Fibroblast of pulmonary artery (primary cell): ENCODE measurements at places on chromosomes 2 and 18.

GRCh38 chr2:122634256-122634655 lies 878.8 kb downstream of the TSN start:
- peak; percentile 92 for DNase-seq

DNA sequence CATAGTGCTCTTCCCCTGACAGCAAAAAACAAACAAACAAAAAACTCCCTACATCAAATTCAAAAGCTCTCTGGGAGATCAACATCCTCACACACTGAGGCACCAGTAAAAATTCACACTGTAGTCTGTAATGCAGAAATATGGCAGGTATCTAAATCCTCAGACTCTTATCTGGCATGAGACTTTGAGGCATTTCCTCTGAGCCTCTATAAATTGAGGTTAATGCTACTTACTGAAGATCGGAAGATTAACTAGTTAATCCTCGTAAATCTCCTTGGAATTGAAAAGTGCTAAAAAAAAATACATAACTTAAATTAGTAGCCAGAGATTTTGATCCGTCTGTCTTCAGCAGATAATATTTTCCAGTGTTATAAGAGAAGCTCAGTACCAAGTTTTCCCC lies 65.0 kb downstream of the AP1S3 start:
- DNase-seq: no peak

DNA sequence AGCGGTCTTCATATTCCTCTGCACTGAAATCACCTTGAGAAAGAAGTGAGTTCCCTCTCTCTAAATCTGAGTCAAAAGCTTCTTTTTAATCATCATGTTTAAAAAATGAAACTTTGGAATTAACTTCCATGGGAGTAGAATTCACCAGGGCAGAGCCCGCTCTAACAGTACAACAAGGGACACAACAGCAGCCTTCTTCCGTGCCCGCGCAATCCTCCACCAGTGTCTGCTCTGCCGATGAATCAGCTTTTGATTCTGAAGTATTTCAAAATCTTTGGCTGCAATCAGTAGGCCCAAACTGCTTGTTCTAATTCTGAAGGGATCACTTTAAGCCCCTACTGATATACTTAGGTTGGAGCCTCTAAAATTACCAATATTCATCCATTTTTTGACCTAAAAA lies 76.9 kb downstream of the USP40 start:
- DNase-seq: peak; percentile 40

DNA sequence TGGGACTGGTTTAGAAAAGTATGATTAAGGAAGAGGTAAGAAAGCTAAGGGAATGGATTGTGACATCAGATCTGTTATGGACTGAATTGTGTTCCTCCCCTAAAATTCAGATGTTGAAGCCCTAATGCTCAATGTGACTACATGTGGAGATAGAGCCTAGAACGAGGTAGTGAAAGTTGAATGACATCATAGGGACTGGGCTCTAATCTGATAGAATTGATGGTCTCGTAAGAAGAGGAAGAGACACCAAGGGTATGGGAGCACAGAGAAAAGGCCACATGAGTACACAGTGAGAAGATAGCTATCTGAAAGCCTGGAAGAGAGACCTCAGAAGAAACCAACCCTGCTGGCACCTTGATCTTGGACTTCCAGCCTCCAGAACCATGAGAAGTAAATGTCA lies 178.3 kb downstream of the TRIB2 start:
- DNase-seq: no peak

DNA sequence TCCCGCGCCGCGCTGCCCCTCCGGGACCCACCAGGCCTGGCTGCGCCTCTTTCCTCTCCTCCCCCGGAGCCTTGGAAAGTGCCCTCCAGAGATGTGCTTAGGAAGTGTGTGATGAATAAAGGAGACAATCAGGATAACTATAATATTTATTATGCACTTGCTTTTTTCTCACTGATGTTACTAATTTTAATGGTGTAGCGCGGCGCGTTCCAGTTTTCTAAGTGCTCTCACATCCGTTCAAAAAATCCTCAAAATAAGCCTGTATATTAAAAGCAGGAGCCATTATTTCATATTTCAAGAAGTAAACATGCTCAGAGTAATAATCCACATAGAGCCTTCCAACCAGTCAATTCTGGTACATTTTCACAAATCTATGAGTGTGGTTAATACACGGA lies 941 bp upstream of the MPPE1 start:
- peak; percentile 27 for DNase-seq

DNA sequence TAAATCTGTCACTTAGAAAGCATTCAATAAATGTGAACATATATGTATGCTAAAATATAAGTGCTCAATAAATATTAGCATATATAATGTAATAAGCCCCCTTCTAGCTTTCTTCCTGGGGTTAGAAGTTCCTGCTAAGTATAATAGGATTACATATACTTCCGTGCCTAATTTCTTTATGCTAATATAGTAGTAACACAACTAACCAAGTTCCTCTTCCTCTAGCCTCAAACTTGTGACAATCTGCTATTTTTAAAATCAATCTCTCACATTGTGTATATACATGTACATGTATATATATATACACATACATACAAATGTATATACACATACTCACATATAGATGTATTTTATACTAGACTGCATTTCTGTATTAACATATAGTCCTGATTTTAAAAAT lies 32.2 kb downstream of the TLK1 start:
- DNase-seq: no peak

DNA sequence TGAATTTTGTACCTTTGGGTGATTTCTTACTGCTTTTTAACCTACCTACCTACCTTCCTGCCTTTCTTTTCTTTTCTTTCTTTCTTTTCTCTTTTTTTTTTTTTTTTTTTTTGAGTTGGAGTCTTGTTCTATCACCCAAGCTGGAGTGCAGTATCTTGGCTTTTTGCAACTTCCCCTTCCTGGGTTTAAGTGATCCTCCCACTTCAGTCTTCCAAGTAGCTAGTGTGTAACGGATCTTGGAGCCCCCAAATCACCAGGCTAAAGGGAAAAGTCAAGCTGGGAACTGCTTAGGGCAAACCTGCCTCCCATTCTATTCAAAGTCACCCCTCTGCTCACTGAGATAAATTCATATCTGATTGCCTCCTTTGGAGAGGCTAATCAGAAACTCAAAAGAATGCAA lies 61.3 kb downstream of the DDX18 start:
- no peak for DNase-seq

DNA sequence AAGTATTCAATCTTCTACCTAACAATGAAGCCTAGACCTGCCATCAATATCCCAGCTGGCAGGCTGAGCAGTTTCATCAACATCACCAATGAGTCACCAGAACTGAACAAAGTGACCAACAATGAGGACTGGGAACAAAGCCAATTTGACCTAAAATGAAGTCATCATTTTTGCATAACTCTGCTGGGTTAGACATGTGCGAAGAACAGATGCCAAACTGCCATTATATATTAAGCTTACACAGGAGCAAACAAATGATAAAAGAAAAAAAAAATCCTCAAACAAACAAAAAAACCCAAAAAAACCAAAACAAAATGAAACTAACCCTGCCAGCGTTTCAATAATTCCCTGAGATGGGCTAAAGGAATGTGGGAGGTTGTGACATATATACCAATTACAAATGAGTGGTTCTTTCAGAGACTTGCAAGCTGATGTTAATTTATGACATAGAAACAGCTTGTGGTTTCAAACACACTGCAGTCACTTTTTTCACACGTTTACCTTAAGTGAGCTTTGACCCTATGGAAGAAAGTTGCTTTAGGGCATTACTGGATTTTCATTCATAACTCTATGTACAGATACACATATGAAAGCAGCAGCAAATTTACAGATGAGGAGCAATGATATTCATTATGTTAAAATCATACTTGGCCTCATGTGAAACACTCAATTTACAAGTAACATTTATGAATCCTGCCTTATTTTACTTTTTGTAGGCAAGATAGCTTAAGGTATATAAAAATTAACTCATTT lies 56.9 kb upstream of the CCDC141 start:
- DNase-seq: peak; percentile 99

DNA sequence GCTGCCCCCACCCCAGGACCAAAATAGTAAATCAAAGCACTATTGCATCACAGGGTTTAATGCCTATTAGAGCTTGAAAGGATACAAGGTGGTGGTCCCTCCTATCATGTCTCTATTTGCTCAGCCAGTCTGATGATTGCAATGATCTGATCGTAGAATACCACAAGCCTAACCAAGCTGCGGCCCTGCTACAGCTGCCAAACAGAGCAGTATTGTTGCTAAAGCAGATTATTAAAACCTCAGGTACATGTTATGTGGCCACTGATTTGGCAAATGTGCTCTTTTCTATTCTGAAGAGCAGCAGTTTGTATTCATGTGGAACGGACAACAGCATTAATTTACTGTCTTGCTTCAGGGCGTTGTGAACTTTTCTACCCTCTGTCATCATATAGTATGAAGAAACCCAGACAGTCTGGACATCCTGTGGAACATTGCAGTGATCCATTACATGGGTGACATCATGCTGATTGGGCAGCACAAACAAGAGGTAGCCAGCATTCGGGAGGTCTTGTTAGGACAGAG lies 8.4 kb upstream of the VAPA start:
- peak; percentile 75 for DNase-seq

- DNase-seq: no peak
Measured at GRCh38 chr2:37809931-37810570, 115.0 kb upstream of the RMDN2 start.

- DNase-seq: peak; percentile 81
Measured at GRCh38 chr2:113283704-113284284, 5.1 kb upstream of the PAX8 start.

DNA sequence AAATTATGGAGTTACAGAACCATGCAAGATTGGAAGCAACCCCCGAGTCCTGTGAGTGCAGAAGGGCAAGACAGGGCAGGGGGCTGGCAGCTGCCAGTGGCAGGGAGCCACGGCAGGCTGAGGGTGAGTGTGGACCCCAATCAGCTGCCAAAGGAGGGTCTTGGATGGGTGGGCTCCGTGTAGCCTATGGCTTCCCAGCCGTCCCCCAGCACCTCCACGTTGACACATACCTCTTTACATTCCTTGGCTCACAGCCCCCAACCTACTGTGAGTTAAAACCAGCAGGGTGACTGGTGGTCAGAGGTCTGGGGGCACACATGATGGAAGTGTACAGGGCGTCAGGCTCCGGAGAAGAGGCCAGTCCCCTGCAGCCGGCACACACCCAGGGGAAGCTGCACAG lies 60.9 kb upstream of the SALL3 start:
- no peak for DNase-seq

DNA sequence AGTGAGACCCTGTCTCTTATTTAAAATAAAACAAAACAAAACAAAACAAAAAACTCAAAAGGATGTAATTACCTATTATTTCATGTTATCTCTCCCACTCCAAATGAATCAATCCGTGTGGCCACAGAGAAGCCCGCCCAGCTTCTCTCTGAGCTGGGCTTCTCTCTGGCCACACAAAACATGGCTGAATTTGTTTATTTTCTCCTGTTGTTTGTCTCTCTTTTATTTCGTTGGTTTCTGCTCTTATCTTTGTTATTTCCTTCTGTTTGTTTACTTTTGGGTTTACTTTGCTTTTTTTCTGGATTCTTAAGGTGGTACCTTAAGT lies 1.5 kb upstream of the TRABD2A start:
- DNase-seq: no peak

DNA sequence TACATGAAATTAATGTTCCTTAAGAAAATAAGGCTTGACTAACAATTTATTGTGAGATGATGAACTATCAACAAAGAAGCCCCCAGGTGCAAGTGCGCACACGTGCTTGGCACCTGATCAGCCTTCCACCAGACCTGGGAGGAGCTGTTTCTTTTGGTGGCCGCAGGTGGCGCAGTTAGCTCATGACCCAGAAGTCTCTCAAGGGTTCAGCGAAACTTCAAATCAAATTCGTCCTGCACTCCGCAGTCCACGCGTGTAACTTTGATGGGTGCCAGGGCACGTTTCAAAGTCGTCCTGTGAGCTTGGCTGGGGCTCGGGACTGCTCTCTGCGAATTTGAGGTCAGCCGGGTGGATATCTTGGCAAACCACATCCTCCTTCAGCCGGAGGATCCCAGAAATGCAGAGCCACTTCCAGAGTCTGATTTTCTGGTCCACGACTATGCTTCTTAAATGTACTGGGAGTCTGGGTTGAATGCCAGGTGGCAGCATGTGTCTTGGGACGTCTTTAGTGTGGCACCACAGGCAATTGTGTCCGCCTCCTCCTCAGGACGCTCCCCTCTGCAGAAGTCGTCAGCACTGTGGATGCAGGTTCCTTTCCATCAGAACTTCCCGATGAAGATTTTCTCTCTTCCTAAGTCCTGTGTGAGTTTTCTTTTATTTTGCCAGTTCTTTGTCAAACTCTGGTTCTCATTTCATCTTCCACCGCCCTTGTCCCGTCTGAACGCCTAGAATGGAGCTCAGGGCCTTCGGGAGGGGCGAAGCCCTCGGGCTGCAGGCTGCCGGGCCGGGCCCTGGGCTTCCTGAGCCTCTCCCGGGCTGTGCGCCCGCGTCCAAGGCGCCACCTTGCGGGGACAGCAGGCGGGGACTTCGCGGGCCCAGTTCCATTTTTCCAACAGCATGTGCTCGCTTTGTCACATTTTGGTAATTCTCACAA lies 61.3 kb upstream of the RAPGEF4 start:
- DNase-seq: peak; percentile 39

- no peak for DNase-seq
Measured at GRCh38 chr2:11043245-11043644, 112.0 kb upstream of the SLC66A3 start.

- peak; percentile 38 for DNase-seq
Measured at GRCh38 chr18:34595690-34596089, 114.4 kb upstream of the DTNA start.

DNA sequence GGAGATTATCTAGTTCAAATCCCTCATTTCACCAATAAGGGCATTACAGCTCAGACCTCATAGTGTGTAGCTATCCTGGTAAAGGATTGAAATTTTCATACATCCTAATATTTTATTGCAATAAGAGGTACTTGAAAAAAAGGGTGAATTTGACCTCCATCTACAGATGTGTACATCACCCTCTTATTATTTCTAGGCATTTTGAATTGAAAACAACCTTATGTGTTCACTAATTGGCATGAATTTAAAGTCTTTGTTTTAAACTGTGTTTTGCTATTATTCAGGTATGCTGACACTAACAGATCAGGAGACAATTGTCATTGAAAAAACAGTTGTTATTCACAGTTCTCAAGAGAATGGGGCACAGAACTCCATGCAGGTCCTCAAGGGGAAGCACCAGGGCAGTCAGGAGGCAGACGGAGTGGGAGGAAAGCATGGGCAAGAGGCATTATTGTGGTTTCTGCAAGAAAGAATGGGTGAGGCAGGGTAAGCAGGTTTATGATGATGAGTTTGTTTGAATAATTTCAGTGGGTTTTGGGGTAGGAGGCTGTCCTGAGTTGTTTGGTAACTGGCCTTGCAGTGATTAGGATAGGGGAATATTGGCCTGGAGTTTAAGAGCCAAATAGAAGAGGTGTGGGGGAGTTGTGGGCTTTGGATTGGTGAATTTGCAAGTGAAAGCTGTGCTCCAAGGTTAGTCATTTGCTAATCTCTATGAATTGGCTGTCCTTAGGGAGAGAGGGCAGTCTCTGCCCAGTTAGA lies 194.6 kb downstream of the GPD2 start:
- no peak for DNase-seq

DNA sequence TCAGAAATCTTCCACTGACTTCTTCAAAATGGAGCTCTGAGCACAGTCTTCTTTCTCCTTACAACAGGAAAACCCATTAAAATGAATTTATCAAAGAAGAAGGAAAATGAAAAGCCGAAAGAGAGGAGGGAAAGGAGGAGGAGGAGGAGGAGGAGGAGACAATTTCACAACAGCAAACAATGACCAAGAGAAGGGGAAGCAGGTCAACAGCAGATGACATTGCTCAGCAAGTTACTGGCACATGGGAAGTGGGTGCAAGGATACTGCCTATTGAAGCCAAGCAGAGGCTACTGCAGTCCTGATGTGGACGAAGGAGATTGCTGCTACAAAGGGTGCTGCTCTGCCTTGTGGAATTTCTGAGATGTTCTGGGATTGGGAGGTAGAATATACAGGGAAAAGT lies 268.2 kb upstream of the FBXO11 start:
- no peak for DNase-seq
